ENCODE measurements at places on chromosomes 12 and 14. TPM values are rescaled to one million over a fixed set of nuclear protein-coding genes. Genes with fewer than 3 reads are reported as not detected.

Gene TEX22
- 3.2 TPM for total RNA-seq

Gene SERPINA12
- not detected for total RNA-seq

Gene KRT74
- not detected for total RNA-seq

Gene AP5M1
- total RNA-seq, result 38.8 TPM

Gene HOXC10
- not detected for total RNA-seq

Gene FAM90A1
- 0.43 TPM for total RNA-seq

Gene HOXC12
- total RNA-seq, result not detected

Gene HNRNPA1
- 498 TPM for total RNA-seq

Gene MMP17
- total RNA-seq, result 4.1 TPM

Gene GPRC5D
- total RNA-seq, result not detected

Gene PROX2
- not detected for total RNA-seq

Data from upper lobe of right lung (tissue), 1 donor.